Activated naive CD8-positive, alpha-beta T cell treated with anti-CD3 and anti-CD28 coated beads, Interleukin-2, amount 50 U/mL, for 16 hours (primary cell): ENCODE measurements at places on chromosomes 13 and 19.

GRCh38 chr13:47661076-47661475 lies 340.0 kb downstream of the SUCLA2 start:
- no peak for DNase-seq

DNA sequence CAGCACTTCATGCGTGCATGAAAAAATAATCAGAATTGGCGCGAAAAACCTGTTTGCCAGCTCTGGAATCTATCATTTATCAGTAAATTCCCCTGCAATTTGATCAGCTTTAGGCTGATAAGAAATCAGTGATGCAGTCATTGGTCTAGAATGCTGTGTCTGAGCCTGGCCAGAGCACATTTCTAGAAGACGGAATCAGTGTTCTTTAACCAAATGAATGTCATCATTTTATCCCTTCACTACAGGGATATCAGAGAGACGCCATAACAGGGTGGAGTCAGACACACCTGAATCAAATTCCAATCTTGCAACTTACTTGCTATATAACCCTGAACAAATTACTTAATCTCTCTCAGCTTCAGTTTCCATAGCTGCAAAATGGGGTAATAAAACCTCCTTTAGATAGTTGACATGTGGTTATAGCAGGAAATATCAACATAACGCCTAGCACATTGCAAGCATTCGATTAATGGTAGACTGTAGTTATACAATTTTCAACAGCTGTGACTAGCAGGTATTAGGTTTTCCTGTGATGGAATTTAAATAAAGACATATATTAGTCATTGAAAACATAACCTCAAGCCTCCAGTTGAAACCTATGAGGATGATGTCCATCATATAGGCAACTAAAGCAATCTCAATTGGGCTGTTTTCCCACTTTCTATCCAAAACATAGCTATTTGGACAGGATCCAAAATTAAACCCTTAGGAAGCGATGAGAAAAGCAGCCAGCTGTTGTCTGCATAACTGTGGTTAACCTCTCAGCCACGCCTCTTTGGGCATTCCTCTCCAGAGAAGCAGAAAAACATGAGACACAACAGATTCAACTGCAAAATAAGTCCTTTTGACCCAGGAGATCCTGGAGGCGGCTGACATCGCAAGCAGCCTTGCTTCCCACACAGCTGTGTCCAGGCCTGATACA lies 51.6 kb upstream of the UBL3 start:
- no peak for DNase-seq

GRCh38 chr13:95564733-95565291 lies 12.3 kb downstream of the CLDN10 start:
- no peak for DNase-seq

DNA sequence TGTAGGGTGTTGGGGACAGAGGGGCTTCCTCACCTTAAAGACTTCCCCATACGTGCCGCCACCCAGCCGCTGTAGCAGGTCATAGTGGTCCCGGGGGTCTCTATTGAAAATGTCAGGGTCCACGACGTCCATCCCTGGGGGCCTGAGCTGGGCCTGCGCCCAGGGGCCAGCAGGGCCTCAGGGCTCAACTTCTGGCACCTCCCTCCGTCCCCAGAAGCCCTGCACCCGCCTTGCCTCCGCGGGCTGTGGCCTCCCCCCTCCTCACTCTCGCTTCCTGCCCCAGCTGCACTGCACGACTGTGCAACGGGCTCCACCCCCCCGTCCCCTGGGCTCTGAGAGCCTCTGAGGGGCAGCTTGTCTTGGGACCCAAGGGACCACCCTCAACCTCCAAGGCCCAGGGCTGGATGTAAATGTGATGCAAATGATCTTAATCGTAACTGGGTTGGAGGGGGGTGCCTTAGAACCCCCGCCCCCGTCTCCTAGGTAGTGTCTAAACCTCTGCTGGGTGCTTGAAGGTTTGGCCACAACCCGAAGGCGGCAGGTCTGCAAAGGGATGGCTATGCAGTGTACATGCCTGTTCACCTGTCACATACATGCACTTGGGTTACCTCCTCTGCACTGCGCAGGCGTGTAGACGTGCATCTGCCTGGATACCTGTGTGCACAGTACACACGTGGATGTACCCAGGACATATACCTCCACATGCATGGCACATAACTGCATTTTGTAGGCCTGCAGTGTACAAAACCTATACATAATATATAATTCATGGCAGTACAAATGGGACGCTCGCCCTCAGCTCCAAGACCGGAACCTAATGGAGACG lies at the start of gene MAP4K1:
Gene MAP4K1 (minus strand): TSS at position 190 of the 826 bp plus-strand sequence. CDS start 58 bp downstream, at position 132.
- peak; percentile 27 for DNase-seq

DNA sequence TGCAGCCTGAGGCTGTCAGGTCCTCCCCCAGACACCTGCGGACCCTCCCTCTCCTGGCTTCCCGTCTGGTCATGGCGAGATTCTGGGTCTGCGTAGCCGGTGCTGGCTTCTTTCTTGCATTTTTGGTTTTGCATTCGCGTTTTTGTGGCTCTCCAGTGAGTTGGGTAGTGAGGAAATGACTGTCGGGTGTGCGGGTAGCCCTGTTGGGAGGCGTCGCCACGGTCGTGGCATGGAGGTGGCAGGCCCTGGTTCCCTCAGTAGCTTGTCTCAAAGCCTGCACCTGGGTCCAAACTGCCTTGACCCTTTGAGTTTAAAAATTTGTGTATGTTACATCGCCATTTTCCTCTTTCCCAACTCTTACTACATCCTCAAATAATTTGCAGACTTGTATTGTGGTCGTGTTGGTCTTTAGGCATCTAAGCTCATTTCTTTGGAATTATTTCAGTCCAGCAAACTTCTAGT lies 344 bp downstream of the NHLRC3 start:
- DNase-seq, result peak; percentile 6

- DNase-seq, result no peak
Measured at GRCh38 chr19:2497186-2497585, 21.3 kb downstream of the GADD45B start.

GRCh38 chr13:89541091-89542030 lies 1806.1 kb upstream of the MIR17HG start:
- DNase-seq, result no peak

GRCh38 chr19:28633319-28634018 lies 579.5 kb downstream of the UQCRFS1 start:
- no peak for DNase-seq

- no peak for DNase-seq
Measured at GRCh38 chr13:69391756-69392155, 715.9 kb upstream of the ATXN8OS start.

DNA sequence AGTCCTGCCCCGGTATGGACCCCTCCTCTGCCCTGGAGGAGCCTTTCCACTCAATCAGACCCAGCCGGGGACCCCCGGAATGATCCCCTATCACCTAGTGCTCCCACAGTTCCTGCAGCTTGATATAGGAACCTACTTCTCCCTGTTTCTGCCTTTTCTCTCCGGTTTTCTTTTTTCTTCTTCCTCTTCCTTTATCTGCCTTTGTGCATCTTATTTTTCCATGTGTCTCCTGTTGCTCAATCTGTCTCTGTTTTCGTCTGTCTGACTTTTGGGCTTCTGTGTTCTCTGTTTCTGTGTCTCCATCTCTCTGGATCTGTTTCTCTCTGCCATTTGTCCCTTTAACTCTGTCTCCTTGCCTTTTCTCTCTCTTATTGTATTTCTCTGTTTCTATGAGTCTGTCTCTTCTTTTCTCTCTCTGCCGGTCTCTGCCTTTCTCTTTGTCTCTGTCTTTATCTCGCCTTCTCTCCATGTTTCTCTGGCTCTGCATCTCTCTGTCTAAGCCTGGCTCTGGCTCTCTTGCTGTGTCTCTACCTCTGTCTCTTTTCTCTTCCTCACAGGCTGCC lies 10.0 kb downstream of the MEGF8 start:
- DNase-seq, result no peak

DNA sequence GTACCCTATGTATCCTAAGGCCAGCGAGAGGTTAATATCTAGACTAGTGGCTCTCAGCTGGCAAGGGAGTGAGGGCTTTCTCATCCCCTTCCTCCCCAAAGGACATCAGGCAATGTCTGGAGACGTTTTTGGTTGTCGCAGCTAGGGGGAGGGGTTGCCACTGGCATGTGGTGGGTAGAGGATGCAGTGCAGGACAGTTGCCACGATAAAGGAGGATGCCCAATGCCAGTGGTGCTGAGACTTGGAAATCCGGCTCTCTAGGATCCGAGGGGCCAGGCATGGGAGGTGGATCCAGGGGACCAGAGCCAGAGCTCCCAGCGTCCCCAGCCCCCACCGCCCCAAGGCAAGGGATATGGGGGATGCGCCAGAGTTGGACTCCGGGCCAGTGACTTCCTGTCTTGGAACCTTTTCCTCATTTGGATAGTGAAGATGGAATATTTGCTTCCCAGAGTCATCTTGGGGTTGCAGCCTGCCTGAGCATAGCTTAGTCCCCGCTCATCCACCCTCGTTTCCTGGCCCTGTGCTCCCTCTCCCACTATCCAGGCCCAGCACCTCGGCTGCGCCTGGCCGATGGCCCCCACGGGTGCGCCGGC lies 4.9 kb downstream of the SSC5D start:
- DNase-seq, result no peak

DNA sequence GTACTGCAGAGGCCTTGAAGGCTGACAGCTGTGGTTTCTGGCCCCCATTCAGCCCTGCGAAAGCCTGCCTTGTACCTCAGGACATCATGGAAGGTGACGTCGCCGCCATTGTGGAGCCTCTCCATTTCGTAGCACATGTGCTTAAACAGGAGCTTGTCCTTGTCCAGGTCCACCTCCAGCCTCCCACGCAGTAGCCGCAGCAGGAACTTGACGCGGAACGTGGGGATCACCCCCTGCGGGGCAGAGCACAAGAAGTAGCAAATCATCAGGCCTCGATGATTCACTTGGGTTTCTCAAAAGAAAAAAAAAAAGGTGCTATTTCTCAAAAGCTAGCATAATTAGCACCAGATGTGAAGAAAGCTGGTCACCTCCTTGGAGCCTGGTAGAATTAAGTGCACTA lies 351.0 kb downstream of the NALCN start:
- no peak for DNase-seq

- no peak for DNase-seq
Measured at GRCh38 chr13:47135800-47136503, 239.1 kb upstream of the HTR2A start.

DNA sequence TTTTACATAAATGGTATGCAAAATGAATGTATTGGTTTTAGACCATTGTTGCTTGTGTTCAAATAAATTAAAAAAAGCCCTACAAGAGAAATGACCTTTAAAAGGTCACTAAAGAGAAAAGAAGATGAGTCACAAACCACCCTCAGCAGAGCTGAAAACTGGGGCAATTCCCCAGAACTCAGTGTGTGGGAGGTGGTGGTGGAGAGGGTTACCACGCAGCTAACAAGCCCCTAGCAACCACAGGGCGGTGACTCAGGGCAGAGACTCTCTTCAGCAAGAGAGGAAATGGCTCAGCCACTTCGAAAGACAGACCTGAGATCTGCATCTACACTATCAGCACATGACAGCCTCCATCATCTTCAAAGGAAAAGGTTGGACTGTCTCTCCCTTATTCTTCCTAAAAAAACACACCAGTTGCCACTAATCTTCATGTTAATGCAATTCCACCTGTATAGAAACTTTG lies 29.4 kb upstream of the NDFIP2 start:
- peak; percentile 79 for DNase-seq

DNA sequence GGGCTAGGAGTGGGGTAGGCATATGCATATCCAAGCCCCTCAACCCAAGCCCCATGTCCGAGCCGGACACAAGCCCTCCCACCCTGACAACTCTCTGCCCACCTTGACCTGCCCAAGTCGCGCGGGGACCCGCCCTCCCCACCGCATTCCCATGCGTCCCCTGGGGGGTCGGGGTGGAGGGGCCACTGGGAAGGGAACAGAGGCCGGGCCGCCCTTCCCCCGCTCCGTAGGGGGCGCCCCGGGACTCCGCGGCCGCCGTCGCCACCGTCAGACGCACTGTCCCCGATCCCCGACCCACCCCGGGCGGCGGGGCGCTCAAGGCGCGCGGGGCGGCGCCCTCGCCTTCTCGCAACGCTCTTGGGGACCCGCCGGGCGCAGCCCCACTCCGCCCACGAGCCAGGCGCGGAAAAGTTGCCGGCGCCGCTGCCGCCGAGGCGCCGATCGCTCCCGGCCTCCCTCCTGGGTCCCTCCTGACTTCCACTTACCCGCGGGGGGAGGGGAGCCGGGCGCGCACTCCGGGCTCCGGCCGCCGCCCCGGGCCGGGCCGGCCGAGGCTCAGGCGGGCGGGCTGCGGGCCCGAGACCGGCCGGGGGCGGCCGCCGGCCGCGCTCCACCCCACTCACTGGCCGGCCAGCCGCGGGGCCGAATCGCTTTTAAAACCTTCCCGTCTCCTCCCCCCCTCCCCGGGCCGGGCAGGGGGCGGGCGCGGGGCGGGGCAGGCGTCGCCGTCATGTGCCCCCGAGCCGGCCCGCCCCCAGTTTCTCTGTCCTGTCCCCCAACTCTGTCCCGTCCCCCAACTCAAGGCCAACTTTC lies 34.4 kb upstream of the NANOS3 start:
- no peak for DNase-seq

GRCh38 chr13:36912973-36913372 lies 7.1 kb downstream of the SMAD9 start:
- DNase-seq, result no peak

GRCh38 chr13:79081942-79082341 lies 324.1 kb downstream of the RBM26 start:
- no peak for DNase-seq

DNA sequence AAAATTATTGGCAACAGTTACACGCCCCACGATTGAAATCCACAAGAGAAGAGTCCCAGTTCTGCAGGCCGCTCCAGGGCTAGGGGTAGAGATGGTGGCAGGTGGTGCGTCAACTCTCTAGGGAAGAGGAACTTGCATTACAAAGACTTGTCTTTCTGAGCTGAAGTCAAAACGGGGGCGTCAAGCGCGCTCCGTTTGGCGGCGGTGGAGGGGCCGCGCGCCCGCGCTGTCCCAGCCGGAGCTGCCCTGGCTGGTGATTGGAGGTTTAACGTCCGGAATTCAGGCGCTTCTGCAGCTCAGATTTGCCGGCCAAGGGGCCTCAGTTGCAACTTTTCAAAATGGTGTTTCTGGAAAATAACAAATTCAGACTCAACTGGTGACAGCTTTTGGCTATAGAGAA lies 38.9 kb downstream of the SOX1 start:
- no peak for DNase-seq

DNA sequence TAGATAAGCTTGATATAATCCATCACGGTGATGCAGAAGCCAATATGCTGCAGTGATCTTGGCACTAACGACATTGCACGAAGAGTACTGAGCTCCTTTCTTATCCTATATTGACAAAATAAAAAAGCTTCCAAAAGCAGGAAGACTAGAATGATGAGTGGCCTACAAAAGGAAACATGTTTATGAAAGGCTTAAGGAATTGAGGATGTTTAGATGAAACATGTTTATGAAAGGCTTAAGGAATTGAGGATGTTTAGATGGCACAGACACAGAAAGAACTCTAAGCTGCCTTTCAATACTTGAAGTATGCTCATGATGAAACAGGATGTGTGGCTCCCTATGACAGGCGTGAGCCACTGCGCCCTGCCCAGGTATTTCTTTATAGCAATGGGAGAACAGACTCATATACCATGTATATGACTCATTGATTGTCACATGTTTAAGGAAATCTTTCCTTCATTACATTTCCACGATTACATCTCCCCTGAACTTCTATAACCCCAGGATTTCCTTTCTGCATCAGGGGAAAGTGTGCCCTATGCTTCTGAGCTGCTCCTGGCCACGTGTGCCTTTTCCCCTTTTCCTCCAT lies 690.8 kb upstream of the ARGLU1 start:
- no peak for DNase-seq
